Amniotic epithelial cell (primary cell): ENCODE measurements at places on chromosomes 5 and 9.

DNA sequence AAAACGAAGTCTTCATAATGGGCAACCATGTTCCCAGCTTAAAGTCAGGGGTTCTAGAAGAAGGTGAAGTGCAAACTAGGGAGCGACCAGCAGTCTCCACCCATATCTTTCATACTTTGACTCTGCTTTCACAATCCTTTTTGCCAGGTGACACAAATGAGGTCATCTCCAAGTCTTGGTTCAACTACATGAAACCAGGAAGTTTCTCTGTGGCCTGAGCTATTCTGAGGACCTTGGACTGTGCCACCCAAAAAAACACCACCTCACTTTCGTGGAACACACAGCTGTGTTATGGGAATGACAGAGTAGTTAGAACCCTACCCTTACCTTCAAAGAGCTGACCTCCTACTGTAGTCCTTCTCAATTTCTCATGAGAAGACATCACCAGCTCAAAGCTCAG, 309.2 kb downstream of the AGTPBP1 start:
- no peak for DNase-seq

- peak; percentile 66 for DNase-seq
These were observed 13.0 kb downstream of the SUSD3 start for GRCh38 chr9:93071464-93071863.

DNA sequence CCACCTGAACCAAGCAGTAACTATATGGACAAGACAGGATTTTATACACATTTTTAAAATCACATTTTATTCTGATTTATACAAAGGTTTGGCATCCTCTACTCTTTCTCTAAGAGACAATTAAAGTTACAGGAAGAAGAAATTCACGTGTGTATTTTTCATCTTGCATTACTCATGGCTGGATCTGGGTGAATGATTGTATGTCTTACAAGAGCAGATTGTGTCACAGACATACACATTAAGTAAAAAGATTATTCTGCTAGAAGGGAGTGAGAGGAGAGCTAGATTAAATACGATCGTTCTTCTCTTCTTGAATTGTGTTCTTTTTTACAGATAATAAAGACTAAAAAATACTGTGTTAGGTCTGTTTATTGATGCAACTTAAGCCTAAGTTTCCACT, 20.8 kb upstream of the CEP120 start:
- DNase-seq = peak; percentile 53

DNA sequence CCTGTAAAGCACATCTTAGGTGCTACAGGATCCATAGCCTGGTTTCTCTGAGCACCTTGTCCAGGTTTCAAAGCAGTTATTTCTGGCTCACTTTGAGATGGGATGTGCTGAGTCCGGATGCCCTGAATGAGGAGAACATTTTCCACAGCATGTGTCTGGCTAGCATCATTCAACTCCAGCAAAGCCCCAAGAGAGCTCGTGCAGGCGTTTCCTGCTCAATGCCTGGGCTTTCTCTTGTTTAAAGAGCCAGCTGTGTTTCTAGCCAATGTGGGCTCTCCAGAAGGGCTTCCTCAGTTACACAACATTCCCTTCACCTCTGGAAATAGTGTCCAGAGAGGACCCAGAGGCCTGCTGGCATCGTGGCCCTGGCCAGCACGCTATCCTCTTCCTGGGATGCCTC, 411.7 kb downstream of the DMAC1 start:
- DNase-seq = no peak

- DNase-seq = no peak
These were observed 93.0 kb downstream of the IRX2 start for GRCh38 chr5:2658447-2658846.

- DNase-seq = peak; percentile 31
These were observed 13.6 kb upstream of the VDAC1 start for GRCh38 chr5:134018154-134018985.

- DNase-seq = no peak
These were observed 1185.5 kb upstream of the CDH18 start for GRCh38 chr5:21173526-21173925.

DNA sequence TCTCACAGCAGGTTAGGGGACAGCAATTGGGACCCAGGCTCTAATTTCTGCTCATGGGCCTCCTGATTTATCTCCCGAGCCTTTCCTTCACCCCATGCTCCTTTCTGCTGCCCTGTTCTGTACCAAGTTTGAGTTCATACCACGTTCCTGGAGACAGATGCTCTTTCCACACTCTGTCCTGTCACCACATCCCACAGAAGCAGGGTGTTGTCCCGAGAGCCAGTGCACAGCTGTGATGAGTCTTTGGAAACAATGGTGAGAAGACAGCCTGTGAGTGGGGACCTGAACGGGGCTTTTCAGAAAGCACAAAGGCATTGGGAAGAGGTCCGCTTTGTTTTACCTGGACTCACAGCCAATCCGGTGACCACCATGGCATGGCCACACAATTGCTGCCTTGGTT, 17.4 kb downstream of the WDR31 start:
- no peak for DNase-seq

GRCh38 chr5:32814620-32815019, 103.5 kb downstream of the NPR3 start:
- peak; percentile 23 for DNase-seq

GRCh38 chr5:64331597-64332277, 166.1 kb downstream of the RNF180 start:
- DNase-seq = no peak

- DNase-seq = no peak
These were observed 16.1 kb upstream of the RLN1 start for GRCh38 chr9:5355817-5356216.

DNA sequence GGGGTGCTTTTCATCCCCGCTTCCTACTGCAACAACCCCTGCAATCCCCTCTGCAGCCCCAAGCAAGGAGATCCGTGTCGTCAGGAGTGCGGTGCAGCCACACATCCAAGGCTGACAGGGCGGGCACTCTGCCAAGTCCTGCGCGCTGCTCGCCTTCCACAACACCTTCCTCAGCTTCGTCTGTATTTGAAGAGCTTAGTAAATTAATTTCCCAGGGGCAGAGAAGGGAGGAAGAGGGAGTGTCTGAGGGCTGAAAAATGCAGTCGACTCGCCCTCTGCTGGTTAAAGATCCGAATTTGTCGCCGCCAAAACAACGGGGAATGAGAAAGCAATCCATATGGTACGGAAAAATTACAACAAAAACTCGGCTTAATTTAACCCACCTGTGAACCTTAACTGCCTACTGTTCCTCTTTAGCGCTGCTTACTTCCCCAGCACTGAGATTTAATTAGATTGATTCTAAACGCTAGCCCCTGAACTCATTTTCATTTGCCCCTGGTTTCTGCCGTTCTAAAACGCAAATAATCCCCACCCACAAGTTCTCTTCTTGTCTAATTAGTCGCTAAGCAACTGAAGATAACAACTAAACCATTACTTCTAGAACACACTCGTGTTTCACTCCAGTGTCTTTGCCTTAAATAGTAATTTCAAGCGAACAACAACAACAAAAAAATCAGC, 10.9 kb upstream of the PCDHB1 start:
- DNase-seq = no peak

- peak; percentile 69 for DNase-seq
These were observed 18.5 kb upstream of the SNX2 start for GRCh38 chr5:122756264-122756911.

- no peak for DNase-seq
These were observed 127.0 kb downstream of the TENT4A start for GRCh38 chr5:6840136-6840793.

DNA sequence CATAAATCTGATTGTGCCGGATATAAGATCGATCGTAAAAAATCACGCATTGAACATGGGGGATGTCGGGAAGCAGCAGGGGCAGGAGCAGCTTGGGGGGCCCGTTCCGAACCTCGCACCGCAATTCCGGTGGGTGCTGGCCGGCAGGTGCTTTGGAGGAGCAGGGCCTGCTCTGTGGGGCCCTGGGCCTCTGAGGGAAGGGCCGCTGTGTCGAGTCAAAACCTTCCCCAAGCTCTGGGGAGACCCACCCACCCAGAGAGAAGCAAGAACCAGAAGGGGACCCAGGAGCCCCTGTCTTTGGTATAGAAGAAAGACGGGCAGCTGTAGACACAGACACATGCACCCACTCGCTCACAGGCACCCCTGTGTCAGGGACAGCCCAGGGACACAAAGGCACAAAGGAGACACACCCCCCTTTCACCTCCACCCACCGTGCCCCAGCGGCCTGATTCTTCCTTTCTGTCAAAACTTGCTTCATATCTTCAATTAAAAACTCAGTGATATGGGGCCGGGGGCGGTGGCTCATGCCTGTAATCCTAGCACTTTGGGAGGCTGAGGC, 49.4 kb upstream of the ZBTB43 start:
- no peak for DNase-seq

DNA sequence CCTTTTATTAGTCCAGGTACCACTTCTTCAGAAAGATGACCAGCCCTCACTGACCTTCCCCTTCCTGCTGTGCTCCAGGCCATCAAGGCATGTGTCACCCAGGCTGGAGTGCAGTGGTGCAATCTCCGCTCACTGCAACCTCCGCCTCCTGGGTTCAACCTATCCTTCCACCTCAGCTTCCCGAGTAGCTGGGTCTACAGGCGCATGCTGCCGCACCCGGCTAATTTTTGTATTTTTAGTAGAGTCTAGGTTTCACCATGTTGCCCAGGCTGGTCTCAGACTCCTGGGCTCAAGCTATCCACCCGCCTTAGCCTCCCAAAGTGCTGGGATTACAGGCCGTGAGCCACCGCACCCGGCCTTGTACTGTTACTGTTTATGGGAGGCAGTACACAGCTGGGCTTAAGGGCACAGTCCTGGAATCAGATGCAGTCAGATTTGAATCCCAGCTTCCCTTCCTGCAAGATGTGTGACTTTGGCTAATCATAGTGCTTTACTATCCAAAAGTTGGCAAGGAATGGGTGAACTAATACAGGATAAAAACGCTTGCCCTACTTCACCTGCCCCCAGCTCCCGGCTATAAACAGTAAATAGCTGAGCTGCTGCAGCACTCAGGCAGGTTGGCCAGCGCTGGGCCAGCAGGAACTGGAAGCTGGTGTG, 483 bp upstream of the EIF4EBP3 start:
- DNase-seq = no peak

- DNase-seq = no peak
These were observed 47.2 kb downstream of the INSYN2B start for GRCh38 chr5:169933127-169933526.
